CD4-positive, CD25-positive, alpha-beta regulatory T cell (primary cell): ENCODE measurements at places on chromosomes 2 and 18. TPM values are rescaled to one million over a fixed set of nuclear protein-coding genes. Genes with fewer than 3 reads are reported as not detected.

COLEC11 gene
- not detected for total RNA-seq

DNA sequence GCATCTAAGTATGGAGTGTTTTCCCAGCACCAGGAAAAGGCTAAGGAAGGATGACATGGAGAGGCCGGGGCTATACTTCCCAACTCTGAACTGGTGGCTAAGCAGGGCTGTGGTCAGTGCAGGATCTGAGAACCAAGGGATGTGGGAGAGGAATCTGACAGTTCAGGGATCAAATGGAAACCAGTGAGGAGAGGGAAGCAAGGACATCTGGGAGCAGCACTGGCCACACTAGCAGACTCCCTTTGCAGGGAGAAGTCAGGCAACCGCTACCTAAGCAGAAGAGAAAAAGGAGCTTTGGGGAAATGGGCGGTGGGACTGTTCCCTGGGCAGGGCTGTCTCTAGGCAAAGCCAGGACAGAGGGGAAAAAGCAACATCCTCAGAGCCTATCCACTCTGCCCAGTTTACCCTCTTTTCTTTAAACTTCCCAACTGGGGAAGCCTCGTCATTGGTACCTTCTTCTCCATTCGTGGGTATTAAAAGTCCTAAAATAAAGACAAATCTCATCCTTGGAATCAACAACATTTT is 105.8 kb upstream of the MEIS1 start:
- H3K36me3 ChIP-seq, result no peaks in the 10 kb centered on the region
- no peaks in the 10 kb centered on the region for H3K27me3 ChIP-seq
- no peaks in the 10 kb centered on the region for H3K4me1 ChIP-seq
- DNase-seq, result no peak
- H3K27ac ChIP-seq, result no peak overlapping the region
- no peak overlapping the region for H3K4me3 ChIP-seq

CAPN14 gene
- total RNA-seq, result 0.20 TPM

MIB1 gene
- total RNA-seq, result 37.7 TPM

GRCh38 chr2:12317814-12318426 is 398.8 kb upstream of the TRIB2 start:
- DNase-seq, result no peak
- H3K27ac ChIP-seq, result no peak overlapping the region
- H3K36me3 ChIP-seq, result no peaks in the 10 kb centered on the region
- H3K4me3 ChIP-seq, result no peak overlapping the region
